ENCODE measurements at places on chromosomes 1 and 21. TPM values are rescaled to one million over a fixed set of nuclear protein-coding genes. Genes with fewer than 3 reads are reported as not detected.

Gene TEX38
- not detected for total RNA-seq

GRCh38 chr1:223531742-223532341 lies 133.7 kb downstream of the CAPN8 start:
- DNase-seq = peak; percentile 71

DNA sequence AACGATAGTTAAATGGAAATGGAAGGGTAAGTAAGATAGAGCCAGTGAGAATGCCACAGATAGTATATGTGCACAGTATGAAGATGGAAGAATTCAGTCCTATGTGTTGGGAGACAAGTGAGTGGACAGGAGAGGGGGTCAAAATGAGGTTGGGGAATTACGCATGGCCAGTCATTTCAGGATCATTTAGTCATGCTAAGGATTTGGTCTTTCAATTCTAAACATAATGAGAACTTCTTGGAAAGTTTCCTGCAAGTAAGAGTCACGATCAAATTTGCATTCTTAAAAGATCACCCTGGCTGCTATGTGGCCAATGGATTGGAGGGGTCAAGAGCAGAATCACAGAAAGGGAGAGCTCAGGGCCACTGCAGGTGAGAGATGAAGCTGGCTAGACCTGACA lies 64.0 kb upstream of the KCNK2 start:
- peak; percentile 11 for DNase-seq

Gene HAPLN2
- total RNA-seq = 0.23 TPM

DNA sequence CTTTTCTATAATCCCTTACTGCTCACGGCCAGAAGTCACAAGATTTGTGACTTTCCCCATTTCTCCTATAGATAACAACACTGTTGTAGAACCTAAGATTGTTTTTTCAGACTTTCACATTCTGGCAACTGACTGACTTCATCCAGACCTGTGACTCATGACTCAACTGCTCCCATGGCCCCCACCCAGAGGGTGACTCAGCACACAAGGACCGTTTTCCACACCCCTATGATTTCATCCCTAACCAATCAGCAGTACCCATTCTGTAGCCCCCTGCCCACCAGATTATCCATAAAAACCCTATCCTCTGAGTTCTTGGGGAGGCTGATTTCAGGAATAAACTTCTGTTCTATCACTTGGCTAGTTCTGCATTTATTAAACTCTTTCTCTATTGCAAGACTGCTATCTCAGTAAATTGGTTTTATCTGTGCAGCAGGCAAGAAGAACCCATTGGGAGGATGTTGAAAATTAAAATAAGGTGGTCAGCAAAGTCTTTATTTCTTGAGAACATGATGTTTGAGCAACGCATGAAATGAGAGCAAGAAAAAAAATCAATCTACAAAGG lies 79.7 kb downstream of the NGF start:
- DNase-seq = peak; percentile 70

DNA sequence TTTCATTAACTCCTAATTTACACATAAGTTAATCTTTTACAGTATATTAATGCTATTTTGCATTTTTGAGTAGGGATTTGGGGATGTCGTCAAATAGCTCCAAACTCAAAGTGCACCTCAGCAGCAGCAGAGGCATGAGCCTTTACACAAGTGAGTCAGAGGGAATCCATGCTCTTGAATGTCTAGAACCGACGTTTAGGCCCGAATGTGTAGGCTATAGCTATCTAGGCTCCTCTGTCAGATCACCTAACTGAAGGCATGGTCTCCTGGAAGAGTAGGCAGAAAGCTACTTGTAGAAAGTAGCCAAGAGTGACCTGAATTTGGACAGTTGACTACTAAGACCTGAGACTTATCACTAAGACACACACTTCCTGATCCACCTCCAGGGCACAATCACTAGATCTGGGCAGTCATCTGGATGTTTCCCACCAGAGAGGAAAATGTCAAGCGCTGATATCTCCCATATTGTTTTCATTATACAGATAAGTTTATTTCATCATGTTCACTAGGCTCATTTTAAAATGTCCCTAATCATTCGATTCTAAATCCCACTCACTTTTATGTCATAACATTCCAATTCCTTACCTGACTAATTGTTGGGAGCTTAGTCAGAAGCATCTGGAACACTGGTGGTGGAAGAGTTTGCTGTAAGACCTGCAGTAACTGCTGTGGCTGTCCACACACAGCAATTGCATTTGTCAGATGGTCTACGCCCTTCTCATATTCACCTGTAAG lies 15.3 kb downstream of the TOMM20 start:
- no peak for DNase-seq

Measured in Daoy (cell line).